ENCODE measurements at places on chromosomes 5 and 9.

DNA sequence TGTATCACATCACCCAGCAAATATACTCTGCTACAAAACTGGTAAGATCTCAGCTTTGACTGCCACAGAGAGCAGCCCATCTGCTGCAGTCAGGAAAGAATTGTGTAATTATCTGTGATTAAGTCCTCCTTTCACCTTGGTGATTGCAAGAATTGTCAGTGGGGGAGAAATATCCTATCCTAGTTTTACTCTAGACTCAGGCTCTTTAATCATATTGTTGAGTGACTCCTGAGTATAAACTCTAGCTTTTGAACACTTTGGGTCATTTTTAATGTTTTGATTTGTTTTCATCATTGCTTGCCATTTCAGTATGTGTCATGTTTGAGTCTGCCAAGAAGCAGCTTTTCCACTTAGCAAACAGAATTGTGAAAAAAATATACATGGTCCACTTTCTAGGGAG is 32.1 kb downstream of the VCAN start:
- no peak for DNase-seq

DNA sequence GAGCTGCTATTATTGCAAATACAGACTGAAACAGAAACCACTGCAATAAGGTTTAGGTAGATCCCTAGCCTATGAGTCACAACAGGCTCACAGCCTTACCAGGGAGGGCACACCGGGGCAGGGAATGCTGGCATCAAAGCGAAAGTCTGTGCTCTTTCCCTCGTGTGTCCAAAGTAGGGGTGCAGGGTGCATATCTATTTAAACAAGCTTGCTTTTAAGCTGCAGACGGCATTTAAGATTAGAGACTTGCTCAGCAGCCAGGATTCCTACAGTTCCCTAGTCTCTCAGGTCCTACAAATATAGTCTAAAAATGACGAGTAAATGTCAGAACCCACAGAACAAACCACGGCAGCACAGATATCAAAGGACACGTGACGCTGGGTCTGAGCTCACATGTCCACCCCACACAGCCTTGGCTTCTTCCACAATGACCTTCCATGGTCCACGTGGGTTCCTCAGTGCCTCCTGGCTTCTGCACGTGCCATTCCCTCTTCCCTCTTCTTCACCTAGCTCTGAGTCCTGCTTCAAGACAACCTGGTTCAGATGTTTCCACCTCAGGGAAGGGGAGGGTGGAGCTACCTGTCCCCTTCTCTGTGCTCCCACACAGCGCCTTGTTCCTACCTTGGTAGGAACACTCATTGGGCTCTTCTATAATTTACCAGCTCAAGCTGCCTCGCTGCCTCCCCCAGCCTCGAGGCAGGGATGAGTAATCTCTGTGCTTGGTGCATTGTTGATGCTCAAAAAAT is 193.2 kb downstream of the MAPKAP1 start:
- DNase-seq = peak; percentile 63

- no peak for DNase-seq
Observed at GRCh38 chr9:126482361-126483044, 131.2 kb upstream of the LMX1B start.

- DNase-seq = no peak
Observed at GRCh38 chr5:93022796-93023447, 558.1 kb downstream of the NR2F1-AS1 start.

DNA sequence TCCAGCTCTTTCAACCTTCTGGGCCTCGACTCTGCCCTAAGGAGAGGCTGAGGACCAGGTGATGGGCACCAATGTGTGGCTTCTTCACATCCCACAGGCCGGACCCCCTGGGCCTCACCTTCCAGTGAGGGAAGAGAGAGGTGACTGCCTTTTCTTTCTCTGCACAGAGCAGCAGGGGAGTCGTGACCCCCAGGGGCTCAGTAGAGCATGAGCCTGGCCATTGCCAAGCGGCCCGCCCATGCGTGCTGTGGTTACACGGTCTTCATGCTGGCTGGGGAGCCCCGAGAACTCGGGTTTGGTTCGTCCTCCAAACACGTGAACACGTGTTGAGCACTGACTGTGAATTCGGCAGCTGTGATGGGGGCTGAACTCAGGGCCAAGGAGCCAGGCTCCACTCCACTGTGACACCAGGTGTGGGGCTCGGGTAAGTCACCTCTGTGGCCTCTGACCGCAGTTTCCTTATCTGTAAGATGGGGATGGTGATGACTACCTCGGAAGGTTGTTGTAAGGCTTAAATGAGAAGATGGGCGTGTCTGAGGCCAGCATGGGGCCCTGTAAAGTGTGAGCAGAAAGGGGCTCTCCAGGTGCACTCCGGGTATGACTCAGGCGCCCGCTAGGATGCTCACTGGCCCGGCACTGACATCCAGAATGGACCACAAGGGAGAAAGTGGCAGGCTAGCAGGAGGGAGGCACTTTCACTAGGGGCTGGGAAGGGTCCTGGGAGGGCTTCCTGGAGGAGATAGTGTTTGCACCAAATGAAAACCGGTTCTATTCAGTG is 13.4 kb upstream of the GRHPR start:
- no peak for DNase-seq

- peak; percentile 55 for DNase-seq
Observed at GRCh38 chr5:138241688-138242571, 28.8 kb upstream of the CDC23 start.

DNA sequence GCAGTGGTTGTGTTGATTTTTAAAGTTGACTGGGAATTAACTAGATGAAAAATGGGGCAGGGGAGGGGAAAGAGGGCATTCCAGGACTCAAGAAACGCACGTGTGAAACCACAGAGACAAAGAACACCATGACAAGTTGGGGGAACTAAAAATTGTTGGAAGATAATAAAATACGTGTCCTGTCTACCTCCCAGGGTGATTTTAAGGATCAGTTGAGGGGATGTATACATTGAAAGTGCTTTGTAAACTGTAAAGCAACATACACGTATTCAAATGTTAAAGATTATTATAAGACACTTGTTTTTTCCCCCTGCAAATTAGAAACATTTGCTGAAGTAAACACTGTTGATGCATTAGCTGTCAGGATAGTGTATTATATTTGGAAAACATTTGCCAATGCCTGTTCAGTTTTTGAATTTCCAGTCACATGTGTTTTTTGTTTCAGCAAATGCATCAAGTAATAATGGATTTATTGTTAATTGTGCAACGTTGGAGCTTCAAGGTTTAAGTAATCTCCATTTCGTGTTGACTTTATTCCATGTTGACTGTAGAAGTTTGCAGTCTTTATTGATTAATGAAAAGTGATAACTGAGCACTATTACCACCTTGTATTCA is 412.7 kb downstream of the ACTL7B start:
- no peak for DNase-seq

- DNase-seq = peak; percentile 10
Observed at GRCh38 chr9:72807765-72808445, 144.9 kb downstream of the ALDH1A1 start.

DNA sequence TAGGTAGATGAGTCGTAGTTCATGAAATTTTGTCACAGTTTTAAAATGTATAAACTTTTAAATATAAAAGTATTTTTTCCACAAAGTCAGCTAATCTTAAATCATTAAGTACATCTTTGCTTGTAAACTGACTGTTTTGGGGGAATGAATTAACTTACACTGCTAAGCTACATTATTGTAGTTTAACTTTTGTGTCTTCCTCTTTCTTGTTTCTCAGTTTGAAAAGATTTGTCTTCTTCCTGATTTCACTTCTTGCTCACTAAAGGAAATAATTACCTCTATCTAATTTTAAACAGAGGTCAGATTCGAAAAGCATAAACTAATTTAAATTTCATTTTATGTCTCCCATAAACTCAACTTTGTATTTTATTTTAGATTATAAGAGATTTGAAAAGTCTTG is 5.7 kb downstream of the NIPSNAP3B start:
- no peak for DNase-seq

DNA sequence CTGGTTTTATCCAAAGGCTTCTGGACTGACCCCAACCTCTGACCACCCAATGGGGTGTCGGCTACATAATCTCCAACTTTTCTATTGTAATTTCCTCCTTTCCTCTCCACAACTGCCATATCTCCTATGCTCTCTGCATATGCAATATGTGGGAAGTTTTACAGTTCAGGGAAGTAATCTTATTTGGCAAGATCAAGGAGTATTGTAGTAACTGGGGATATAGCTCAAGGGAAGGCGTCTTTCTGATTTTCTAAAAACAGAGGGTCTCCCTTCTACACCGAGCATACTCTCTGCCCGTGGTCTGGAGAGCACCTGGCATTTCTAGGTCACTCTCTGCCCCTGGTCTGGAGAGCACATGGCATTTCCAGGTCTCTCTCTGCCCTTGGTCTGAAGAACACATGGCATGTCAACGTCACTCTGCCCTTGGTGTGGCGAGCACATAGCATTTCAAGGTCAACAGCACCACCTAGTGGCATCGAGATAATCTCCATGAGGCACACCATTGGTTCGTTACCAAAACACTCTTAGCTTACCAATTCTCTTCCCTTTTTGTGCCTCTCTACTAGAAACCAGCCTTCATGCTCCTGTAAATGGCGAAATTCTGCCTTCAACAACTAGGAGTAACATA is 616.4 kb upstream of the NUDT12 start:
- DNase-seq = peak; percentile 74

DNA sequence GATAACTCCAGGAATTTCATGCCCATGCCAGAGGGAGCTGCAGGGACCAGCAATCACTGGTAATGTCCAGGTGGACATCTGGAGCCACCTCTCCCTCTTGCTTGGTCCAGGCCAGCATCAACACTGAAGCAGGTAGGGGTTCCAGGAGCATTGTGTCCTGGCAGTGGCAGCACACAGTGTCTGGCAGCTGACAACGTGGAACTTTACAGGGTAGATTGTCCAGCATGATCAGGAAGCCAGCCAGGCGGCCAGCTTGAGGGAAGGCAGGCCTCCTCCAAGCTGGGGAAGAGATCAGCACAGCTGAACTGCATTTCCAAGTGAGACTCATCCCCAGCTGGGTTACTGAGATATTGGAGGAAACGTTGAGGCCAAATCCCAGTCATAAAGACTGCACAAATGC is 82.6 kb upstream of the RASGRF2 start:
- no peak for DNase-seq

- no peak for DNase-seq
Observed at GRCh38 chr5:136699651-136700050, 334.3 kb upstream of the TRPC7 start.

- DNase-seq = no peak
Observed at GRCh38 chr9:93116072-93116961, 17.7 kb downstream of the NINJ1 start.

GRCh38 chr9:2697492-2697891 is 19.8 kb upstream of the KCNV2 start:
- DNase-seq = no peak

DNA sequence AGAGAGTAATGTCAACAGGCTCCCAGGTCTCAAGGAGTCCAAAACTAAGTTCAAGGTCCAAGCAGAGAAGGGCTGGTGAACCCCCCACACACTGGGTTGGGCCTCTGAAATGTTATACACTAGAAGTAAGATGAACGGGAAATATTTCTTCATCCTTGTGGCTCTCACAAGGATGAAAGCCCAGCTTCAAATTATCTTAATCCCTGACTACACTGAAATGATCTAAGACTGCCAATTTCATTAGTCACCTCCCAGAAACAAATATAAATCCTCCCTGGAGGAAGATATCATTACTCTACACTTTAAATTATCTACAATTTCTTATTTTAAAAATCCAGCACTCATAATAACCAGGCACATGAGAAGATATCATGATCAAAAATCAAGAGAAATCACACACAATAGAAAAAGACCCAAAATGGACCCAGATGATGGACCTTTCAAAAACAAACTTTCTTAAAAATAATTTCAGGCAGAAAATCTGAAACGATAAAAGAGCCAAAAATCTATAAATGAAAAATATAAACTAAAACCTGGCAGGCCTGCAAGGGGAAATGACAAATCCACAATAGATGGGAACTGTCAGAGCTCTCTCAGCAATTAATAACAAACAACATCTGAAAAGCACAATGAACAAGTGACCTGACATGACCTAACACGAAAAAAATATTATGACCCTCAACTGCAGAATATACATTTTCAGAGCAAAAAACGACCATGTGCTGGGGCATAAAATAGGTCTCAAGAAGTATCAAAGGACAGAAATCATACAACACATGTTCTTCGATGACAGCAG is 117.4 kb downstream of the GPR21 start:
- DNase-seq = peak; percentile 83

GRCh38 chr9:34139477-34140146 is 13.1 kb upstream of the DCAF12 start:
- peak; percentile 74 for DNase-seq

DNA sequence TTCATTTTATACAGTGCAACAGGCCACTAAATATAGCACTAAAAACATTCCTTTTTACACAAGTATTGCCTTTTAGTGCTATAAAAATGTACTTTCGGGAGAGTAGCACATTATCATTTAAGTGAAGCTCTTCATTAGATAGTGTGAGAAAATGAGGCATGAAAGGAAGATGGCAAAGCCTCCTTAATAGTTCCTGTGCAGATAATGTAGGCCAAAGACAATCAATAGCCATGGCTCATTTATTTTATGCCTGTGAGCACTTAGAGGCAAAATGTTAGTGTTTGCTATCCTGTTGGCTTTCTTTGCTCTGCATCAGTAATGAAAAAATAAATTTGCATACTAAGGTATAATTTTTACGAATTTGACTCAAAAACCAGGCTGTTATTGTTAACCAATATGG is 929.5 kb upstream of the C9orf72 start:
- no peak for DNase-seq

GRCh38 chr9:8904771-8905515 is 1105.4 kb upstream of the DMAC1 start:
- DNase-seq = no peak

DNA sequence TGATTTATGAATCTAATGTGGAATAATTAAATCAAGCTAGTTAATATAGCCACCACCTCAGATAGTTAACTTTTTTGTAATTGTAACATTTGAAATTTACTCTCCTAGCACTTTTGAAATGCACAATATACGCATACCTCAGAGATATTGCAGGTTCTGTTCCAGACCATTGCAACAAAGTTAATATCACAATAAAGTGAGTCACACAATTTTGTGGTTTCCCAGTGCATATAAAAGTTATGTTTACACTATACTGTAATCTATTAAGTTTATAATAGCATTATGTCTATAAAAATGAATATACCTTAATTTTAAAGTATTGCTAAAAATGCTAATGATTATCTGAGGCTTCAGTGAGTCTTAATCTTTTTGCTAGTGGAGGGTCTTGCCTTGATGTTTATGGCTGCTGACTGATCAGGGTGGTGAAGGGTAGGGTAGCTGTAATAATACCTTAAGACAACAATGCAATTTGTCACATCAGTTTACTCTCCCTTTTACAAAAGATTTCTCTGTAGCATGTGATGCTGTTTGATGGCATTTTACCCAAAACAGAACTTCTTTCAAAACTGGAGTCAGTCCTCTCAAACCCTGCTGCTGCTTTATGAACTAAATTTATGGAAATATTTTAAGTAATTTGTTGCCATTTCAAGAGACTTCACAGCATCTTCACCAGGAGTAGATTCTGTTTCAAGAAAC is 235.1 kb upstream of the ADAMTSL1 start:
- no peak for DNase-seq

GRCh38 chr5:132289097-132289496 is 5.1 kb upstream of the SLC22A4 start:
- no peak for DNase-seq

GRCh38 chr5:89988998-89989655 is 420.4 kb downstream of the CETN3 start:
- no peak for DNase-seq

- DNase-seq = no peak
Observed at GRCh38 chr9:3125602-3126405, 281.9 kb upstream of the PUM3 start.
